ENCODE measurements at places on chromosomes 6 and 20.

DNA sequence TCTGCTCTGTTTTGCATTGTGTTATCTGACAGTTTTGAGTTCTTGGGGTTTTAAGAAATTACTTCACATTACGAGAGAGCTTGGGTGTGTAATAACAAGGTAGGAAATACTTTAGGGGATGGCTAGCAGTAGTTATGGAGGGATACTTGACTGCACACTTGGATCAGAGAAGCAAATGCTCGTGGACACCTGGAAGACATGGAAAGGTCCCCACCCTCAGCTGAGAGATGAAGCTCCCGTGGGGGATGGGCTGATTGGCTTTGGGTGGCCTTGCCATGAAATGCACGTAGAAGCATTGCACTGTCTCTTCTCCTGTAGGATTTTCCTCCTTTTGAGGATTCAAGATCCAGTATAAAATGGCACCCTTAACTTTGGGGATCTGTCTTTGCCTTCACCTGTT, 61.5 kb upstream of the UNC93A start:
- DNase-seq = no peak

DNA sequence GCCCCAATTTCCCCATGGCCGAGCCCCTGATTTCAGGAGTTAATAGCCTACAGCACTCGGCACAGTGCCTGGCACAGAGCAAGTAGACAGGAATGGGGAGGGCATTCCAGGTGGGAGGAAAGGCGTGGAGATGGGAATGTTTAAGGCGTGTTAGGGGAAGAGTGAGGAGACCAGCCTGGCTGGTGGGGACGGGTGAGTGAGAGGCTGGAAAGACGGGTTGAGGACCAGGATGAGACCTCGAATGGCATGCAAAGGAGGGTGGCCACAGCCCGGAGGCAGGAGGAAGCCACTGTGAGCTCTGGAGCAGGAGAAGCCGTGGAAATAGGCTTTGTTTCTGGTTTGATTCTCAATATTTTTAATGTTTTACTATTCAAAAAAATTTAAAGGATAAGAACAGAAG, 49.5 kb downstream of the CEBPB start:
- no peak for DNase-seq

- DNase-seq = peak; percentile 32
Measured at GRCh38 chr6:144447472-144447871, 162.3 kb downstream of the UTRN start.

DNA sequence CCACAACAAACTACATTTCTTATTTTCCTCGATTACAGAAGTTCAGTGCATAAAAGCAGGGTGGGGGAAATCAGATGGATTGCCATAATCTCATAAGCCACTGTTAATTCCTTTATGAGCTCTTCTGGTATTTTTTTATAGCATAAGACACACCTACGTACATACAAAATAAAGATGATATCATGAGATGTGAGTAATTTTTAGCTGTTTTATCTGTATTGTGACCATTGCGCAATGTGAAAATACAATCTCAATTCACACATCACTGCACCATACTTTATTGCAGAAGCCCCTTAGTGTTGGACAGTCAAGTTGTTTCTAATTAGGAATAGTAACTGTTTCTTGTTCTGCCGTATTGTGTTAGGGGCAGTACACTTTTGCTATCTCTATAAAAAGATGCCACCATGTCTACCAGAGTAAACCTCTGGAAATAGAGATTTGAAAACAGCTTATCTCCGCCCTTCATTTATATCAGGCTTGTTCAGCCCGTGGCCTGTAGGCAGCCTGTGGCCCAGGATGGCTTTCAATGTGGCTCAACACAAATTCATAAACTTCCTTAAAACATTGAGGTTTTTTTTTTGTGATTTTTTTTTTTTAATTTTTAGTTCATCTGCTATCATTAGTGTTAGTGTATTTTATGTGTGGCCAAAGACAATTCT, 90.4 kb downstream of the FARS2 start:
- DNase-seq = no peak

GRCh38 chr6:134474955-134475354, 157.0 kb upstream of the SGK1 start:
- DNase-seq = no peak

GRCh38 chr6:124226396-124226795, 422.7 kb downstream of the NKAIN2 start:
- peak; percentile 2 for DNase-seq

DNA sequence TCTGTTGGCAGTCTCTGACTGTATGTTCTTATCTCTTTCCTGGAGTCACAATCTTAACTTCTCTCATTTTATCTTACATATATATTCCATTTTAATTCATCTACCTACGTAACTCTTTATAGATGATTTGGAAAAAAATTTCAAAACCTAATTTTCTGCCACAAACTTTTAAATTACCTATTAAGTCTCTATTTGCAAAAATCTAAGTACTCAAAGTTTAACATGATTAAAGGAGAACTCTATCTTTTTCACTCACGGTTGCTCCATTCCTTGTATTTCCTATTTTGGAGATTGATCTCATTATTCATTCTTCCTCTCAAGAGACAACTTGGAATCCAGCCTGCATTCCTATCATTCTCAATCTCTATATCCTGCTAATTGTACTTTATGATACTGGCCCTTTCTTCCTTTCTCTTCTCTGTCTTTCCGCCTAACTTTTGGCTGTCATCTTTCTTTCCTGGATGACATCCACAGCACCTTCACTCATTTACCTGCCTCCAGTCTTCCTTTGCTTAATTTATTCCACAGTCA, 1071.1 kb upstream of the CITED2 start:
- peak; percentile 84 for DNase-seq

GRCh38 chr20:44422083-44422482, 53.6 kb upstream of the TTPAL start:
- DNase-seq = peak; percentile 51

DNA sequence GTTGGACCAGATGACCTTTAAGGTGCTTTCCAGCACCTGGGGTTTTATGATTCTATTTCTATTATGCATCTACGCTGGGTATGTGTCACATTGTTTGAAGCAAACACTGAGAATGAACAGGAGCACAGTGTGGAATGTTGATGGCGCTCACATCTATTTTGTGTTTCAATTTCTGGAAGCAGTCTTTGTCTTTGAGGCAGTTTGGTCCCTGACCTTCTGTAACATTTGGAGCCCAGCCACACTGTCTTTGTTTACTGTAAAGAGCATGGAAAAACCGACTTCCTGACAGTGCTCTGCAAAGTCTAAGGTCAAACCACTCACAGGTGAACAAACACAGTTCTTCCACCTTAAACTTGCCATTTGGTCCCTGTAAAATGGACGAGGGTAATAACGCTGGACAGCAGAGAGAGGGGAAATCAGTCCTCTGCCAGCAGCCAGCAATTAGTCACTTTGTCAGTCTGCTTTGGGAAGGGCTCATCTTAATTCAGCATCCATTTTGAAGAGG, 155.5 kb downstream of the PRL start:
- no peak for DNase-seq

GRCh38 chr20:17617868-17618672, 48.2 kb downstream of the DSTN start:
- DNase-seq = no peak

DNA sequence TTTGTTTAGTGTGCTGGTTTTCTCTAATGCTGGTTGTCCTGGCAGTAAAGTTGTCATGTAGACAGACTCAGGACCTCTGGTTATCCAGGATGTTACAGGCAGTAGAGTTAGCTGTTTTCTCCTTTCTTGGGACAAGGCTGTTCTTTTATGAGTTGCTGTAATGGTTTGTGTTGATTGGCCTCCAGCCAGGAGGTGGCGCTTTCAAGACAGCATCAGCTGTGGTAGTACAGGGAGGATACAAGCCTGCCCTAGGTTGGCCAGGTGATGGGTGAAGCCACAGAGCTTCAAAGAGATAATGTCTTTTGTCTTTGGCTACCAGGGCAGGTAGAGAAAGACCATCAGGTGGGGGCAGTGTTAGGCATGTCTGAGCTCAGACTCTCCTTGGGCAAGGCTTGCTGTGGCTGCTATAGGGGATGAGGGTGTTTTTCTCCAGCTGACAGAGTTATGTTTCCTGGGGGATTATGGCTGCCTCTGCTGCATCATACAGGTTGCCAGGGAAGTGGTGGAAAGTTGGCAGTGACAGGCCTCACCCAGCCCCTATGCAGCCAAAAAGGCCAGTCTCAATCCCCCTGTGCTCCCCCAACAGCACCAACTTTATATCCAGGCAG, 127.2 kb upstream of the TAB2 start:
- DNase-seq = peak; percentile 9

GRCh38 chr20:49646528-49646927, 67.2 kb downstream of the B4GALT5 start:
- DNase-seq = no peak

DNA sequence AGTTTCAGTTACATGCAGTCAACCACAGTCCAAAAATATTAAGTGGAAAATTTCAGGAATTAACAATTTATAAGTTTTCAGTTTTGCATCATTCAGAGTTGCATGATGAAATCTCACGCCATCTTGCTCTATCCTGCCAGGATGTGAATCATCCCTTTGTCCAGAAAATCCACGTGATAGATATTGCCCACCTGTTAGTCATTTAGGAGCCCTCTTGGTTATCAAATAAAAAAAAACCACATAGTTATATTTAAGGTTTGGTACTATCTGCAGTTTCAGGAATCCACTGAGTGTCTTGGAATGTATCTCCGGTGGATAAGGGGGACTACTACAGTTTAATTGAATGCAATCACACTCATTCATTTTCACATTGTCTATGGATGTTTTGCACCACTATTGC, 1249.0 kb upstream of the CITED2 start:
- peak; percentile 98 for DNase-seq

GRCh38 chr6:90384720-90385119, 88.1 kb upstream of the BACH2 start:
- DNase-seq = no peak

DNA sequence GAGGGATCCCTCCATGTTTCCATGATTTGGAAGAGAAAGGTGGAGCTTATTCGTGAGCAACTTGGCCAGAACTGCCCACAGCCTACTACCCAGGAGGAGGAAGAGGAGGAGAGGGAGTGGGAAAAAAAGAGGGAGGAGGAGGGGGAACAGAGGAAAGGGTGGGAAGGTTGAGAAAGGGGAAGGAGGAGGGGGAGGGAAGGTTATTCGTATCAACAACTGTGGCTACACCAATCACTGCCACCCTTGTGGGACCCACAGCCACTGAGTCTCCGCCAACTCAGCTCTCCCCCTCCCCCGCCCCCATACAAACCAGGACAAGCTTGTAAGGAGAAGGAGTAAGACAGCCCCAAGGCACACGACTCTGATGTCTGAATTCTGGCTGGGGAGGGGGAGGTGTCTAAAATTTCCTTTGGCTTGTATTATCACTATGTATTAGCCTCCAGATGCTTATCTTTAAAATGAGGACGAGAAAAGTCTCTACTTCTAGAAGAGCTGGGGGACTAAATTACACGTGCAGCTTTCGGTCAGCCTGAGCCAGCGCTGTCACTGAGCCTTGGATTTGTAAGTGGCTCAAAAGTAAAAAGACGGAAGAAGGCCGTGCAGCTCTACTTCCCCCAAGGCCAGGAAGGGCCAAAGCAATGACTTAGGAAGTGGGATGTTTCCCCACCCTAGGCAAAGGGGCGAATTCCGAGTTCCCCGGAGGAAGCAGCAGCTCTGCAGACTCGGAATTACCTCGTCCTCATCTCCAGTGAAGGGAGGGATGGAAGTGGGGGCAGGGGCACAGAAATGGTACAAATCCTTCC, 1.0 kb downstream of the FKBP1A start:
- DNase-seq = no peak

DNA sequence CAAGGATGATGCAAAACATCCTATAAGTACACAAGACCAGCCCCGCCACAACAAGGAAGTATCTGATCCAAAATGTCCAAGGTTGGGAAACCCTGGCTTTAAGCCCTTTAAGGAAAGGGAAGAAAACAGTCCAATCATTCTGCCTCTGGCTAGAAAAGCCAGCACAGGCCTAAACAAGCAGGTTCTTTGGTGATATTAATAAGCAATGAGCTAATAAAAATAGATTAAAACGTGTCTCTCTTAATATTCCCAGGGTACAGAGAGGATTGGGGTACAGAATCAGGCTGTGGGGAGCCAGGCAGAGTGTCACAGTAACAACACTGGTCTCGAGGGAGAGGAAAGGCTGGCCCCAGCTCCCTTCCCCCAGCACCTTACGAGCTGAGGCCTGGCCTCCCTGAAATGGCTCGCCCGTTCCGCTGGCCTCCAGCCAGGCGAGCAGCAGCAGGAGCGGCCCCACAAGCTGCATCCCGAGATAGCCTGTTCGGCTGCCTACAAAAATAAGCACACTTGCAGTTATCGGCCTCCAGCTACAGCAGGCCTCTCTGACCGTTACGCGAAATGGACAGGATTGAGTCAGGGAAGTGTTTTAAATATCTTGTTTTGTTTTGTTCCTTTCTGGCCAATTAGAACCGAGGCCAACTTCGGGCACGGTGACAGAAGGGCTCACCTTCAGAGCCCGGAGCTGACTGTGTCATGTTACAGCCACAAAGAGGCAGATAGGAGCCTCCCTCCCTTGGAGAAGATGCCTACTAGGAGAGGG, 4.0 kb upstream of the ZMYND8 start:
- peak; percentile 95 for DNase-seq

- no peak for DNase-seq
Measured at GRCh38 chr6:142058551-142059290, 74.0 kb upstream of the GJE1 start.

- DNase-seq = no peak
Measured at GRCh38 chr6:30363459-30363858, 18.5 kb downstream of the RPP21 start.

DNA sequence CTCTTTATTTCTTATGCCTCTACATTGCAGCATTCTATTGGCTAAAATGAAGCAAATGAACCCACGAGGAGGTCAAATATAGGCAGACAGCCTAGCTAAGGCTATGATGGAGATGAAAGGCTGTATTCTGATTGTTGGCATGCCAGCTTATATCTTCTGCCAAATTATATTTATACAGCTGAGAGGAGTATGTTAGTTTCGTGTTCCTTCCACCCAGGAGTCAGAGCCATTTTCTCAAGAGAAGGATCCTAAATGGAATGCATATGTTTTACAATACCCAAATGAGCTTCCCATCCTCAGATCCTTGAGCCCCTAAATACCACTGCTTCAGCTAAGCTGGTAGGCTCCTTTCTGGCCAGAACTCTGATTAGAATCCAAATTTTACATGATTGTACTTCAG, 178.4 kb upstream of the HDDC2 start:
- no peak for DNase-seq

GRCh38 chr20:44714701-44715498, at the start of gene CCN5:
Gene CCN5, plus strand, starts transcription at chr20:44715369. Its CDS starts 22 bp downstream, at chr20:44715391.
- DNase-seq = peak; percentile 91

- DNase-seq = no peak
Measured at GRCh38 chr6:34332251-34333198, 59.9 kb downstream of the NUDT3 start.

DNA sequence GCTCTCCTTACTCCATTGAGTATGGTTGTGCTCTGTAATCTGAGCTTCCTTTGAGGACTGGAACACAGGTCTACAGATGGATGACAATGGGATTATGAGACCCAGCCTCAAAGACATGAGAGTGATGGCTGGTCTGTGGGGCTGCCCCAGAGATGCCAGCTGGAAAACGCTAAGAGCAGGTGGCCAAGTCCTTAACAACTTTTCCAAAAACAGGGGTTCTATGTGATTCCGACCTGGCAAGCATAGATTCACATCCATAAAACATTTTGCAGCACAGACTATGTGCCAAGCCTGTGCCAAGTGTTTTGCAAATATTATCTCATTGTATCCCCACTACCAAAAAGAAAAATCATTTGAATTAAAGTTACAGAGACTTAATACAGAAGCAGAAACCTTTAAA, 270.4 kb downstream of the PTPRT start:
- DNase-seq = no peak

GRCh38 chr6:6746333-6746969, 157.9 kb downstream of the LY86 start:
- no peak for DNase-seq
